Iris pigment epithelial cell (primary cell): ENCODE measurements at places on chromosomes 11 and 22.

GRCh38 chr11:108757630-108758029 lies 92.8 kb downstream of the DDX10 start:
- DNase-seq: no peak

GRCh38 chr11:61403658-61404057 lies 11.3 kb downstream of the TMEM216 start:
- no peak for DNase-seq

GRCh38 chr11:132601875-132602274 lies 930.4 kb downstream of the OPCML start:
- no peak for DNase-seq

DNA sequence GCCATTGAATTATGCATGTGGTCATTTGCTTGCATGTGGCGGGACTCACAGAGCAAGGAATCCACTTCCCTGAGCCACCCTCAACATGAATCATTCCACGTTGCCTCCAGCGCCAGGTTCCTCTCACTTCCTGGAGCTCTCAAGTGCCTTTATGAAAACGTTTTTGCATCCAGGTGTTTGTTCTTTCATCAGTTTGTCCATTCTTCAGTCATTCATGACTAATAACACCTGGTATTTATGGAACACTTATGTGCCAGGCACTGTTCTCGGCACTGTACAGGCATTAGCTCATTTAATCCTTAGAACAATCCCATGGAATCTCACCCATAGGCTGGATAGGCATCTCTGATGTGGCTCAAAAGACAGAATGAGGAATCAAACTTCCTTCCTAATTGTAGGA lies 256.1 kb upstream of the SYN3 start:
- DNase-seq: no peak

- no peak for DNase-seq
These were observed 34.2 kb upstream of the CSNK2A3 start for GRCh38 chr11:11387207-11387606.

GRCh38 chr11:69285766-69286165 lies 8.2 kb upstream of the MYEOV start:
- DNase-seq: no peak

DNA sequence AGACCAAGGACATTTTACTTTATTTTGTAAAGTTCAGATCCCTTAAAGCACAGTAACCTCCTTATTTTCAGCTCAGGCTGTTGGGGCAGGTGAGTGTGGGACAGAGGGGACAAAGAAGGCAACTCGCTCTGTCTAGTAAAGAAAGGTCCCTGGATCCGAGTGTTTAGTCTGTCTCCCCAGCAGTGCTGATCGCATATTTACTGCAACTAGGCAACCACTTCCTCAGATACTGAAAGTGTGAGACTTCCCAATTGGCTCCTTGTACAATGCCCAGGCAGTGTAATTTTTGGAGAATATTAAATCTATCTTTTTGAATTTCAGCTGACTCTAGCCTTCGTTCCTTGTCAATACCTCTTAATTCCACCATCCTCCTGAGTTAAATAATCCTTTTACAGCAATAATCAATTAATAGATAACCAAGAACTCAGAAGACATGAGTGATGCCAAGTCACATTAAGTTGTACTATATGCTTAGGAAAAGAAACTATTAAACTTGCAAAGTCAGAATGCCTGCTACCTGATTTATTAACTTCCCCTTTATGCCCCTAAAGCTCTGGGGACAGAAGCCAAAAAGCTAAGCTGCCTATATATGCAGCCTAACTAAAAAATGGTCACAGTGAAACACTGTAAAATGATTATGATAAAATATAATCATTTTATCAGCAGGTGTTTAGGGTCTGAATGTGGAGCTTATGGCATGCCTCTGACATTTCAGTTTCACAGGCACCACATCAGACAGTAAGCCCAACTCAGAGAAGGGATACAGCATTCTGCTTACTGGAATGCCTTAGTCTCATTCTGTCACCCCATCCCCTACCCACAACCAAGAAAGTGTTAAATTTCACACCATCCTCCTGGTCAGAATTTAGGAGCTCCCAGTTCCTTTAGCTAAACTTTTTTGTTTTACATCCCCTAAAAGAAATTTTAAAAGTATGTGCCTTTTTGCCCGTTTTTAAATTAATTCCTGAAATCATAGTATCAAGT lies 138.7 kb downstream of the TRIM44 start:
- peak; percentile 29 for DNase-seq

GRCh38 chr11:36744375-36745168 lies 146.5 kb upstream of the RAG2 start:
- DNase-seq: peak; percentile 68

GRCh38 chr11:72584293-72584938 lies 89.8 kb downstream of the PDE2A start:
- DNase-seq: peak; percentile 42

DNA sequence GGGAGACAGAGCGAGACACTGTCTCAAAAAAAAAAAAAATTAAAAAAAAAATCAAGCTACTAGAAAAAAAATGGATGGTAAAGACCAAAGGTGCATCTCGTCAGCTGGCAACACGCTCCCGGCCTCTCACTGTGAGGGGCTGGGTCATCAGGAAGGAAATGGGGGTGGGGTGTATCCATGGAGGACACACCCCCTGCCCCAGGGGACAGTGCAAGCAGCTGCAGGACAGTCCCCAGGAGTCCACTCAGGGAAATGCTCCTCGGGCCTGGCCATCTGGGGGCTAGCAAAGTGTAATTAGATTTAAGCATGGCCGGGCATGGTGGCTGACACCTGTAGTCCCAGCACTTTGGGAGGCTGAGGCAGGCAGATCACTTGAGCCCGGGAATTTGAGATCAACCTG lies 23.1 kb downstream of the TTLL1 start:
- no peak for DNase-seq

GRCh38 chr11:111631666-111632039 lies 29.4 kb downstream of the SIK2 start:
- peak; percentile 88 for DNase-seq

DNA sequence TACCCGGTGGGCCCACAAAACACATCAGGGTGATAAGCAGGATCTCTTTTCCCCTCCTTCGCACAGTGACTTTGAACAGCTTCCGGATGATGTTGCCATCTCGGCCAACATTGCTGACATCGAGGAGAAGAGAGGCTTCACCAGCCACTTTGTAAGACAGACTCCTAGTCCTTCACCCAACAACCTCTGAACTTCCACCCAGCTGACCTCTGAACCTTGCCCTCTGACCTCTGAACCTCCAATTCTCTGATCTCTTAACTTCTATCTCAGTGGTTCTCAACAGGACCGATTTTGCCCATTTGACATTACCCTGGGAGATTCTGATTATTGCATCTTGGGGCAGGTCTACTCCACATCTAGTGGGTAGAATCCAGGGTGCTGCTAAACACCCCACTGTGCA lies 3.2 kb downstream of the NCF4 start:
- DNase-seq: no peak

DNA sequence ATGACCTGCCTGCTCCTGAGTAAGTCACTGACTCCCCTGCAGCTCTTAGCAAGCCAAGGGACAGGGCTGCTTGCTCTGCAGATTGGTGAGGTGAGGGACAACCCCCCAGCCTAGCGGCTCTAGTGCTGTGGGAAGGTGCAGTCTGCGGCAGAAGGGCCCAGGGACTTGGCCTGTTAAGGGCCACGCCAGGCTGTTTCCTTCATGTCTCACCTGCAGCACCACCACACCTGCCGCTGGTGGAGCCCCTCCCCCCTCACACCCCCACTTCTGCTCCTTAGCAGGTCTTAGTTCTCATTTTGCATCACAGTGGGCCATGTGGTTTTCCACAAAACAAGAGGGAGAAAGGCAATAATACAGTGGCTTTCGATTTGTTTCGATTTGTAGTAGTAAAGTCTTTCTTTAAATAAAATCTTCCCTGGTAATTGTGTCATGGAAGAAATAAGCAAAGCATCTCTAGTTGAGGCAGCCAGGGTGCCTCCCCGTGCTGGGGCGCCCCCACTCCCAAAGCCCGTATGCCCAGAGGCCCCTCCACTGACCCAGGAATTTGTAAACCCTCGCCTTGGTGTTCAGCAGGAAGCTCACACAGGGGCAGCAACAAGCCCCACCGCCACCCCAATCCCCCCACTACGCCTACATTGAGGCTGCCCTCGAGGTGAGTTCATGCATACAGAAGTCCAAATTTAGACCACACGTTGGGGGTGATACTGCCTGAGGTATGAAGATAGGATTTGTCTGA lies 86.5 kb upstream of the CLDN5 start:
- no peak for DNase-seq

DNA sequence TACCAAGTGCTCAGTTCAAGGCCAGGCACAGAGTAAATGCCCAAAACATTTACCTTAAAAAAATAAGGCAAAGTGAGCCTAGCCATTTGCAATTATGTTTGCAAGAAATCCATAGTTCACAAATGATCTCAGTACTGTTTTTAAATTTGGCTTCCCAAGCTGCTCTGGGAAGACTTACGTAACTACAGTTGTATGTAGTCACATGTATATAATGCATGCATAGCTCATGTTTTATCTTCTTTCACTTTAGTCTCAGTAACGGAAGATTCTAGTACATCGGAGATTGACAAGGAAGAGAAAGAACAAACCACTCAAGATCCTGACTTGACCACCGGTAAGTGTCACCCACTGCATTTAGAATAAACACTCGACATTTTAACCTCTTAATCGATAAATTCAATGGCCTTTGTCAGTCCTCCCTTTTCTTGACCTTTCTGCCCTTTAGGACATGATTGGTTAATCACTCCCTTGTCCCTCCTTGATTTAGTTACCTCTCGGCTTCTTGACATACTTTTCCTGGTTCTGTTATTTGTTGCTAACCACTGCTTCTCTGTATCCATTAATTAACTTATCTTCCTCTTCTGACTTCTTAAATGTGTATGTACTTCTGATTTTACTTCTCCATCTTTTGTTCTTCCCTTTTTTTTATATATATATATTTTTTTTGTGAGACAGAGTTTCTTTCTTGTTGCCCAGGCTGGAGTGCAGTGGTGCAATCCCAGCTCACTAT lies 18.0 kb upstream of the JHY start:
- DNase-seq: no peak

GRCh38 chr22:27638329-27639233 lies 163.0 kb downstream of the MN1 start:
- no peak for DNase-seq

DNA sequence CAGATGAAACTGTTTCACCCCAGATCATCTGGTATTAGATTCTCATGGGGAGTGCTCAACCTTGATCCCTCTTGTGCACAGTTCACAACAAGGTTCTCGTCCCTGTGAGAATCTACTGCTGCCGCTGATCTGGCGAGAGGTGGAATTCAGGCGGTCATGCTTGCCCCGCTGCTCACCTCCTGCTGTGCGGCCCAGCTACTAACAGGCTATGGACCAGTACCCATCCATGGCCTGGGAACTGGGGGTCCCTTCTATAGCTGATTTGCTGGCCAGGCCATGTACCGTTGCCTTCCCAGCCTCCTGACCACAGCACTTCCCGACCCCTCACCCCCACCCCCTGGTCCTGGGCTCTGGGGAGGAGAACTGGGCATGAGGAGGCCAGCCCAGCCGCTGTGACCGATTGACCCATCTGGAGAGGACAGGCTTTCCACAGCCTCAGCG lies 2.6 kb downstream of the PHLDA2 start:
- no peak for DNase-seq

DNA sequence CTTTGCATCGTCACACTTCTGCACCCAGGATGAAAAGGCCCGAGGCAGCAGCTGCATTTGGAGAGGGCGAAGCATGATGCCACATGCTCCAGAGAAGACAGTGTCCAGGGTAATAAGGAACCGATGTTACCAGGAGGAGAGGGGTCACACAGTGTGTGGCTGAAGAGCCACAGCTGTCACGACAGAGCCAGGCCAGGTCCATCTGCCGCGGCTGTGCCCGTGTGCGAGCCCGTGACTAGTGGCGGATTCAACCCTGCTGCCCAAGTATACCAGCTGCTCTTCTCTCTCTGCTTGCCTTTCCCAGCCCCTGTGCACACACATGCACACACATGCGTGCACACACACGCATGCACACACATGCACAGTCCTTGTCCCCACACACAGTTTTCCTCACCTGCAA lies 1432.5 kb downstream of the BRD1 start:
- no peak for DNase-seq

DNA sequence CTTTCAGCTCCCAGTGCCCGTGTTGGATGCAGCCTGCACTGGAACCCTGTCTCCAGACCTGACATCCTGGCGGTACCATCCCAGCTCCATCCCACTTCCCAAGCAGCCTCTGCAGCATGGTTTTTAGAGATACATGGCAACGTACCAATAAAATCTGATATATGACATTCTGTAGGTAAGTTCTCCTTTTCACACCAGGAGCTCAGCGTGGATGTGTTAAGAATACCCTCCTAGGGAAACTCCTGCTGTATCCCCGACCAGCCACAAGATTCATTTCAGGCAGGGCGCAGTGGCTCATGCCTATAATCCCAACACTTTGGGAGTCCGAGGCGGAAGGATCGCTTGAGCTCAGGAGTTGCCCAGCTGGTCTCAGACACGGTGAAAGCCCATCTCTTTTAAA lies 15.4 kb downstream of the APOL5 start:
- DNase-seq: no peak

DNA sequence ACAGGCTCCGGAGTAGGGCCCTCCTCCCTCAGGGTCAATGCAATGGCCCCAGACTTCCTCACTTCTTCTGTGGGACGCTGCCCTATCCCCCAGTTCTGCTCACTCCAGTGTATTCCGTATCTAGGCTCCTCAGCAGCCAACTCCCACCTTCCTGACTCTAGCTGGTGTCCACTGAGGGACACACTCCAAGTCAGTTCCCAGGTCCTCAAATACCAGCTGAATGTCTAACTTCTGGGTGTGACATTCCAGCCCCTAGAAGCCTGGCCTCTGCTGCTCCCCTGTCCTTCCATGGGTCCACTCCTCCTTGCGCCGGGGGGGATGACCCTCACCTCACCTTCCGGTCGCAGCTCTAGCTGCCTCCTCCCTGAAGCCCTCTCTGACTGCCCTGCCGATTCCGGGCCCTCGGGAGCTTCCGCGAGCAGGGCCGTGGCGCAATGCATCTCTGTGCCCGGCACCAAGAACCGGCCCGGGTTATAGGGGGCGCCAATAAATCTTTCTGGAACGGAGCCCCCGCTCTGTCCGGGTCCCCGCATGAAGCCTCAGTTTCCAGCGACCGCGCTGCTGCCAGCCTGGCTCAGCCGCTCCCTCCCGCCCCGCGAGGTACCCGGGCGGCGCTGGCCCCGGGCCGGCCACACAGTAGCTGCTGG lies 15.4 kb downstream of the BAD start:
- peak; percentile 58 for DNase-seq

DNA sequence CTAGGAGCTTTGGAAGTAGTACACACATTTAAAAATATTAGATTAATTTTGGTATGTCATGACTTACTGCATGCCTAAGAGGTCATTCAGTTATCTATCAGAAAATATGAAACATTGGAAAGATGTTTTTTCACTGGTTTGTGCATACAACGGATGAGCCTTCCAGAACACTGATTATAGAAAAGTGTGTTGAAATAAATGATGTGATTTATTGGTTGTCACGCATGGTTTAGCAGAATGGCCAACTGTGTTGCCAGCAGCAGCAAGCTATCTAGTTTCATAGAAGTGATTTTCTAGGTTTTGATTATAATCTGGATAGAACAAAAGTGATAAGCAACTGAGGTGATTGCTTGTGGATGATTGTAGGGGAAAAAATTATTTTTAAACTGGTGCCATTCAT lies 53.6 kb downstream of the DDX10 start:
- no peak for DNase-seq
